CD4-positive, alpha-beta memory T cell (primary cell): ENCODE measurements at places on chromosomes 2 and 18. TPM values are rescaled to one million over a fixed set of nuclear protein-coding genes. Genes with fewer than 3 reads are reported as not detected.

Gene SP9
- not detected for total RNA-seq

Gene PLEKHM3
- 14.7 TPM for total RNA-seq

Gene HOXD13
- not detected for total RNA-seq

Gene ROCK1
- total RNA-seq, result 82.8 TPM

Gene ANO7
- 0.81 TPM for total RNA-seq

Gene LRP2
- total RNA-seq, result not detected

Gene HNRNPA3
- 175 TPM for total RNA-seq

Gene RGPD4
- not detected for total RNA-seq

Gene LYG2
- total RNA-seq, result not detected

Gene ARMC9
- 1.4 TPM for total RNA-seq
